ENCODE measurements at places on chromosomes 2 and 18.
A peak's percentile ranks its signal among the peaks of the same experiment; 100 is the strongest.

- no peak for DNase-seq
These were observed 215.6 kb upstream of the SLC14A2 start for GRCh38 chr18:45399643-45400042.

GRCh38 chr2:67448648-67449047 lies 51.5 kb downstream of the ETAA1 start:
- no peak for DNase-seq

- DNase-seq, result no peak
These were observed 21.5 kb downstream of the MEIS1 start for GRCh38 chr2:66456183-66457041.

DNA sequence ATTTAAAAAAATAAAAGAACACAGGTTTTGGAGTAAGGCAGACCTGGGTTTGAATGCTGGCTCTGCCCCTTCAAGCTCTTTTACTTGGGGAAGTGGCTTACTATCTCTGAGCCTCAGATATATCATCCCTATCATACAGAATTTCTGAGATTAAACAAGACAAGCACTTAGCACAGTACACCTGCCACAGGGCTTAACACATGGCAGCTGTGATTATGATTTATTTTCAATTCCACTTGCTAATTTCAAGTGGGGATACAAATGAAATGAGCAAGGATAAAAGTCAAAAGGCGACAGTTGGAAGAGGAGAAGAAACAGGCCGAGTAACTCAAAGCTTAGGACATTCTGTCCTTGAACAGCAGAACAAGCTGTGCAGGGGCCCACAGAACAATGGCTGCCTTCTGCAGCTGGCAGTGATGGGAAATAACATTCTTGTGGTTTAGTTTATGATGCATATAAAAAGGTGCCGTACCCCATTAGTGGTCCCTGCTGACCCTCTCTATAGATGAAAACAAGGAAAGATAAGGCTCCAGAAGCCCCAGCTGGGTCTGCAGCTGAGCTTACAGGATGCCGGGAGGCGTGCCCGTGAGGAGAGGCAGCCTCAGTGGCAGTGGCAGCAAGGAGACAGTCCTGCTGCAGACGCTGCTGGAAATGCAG lies 45.3 kb downstream of the KIF3C start:
- DNase-seq, result no peak

DNA sequence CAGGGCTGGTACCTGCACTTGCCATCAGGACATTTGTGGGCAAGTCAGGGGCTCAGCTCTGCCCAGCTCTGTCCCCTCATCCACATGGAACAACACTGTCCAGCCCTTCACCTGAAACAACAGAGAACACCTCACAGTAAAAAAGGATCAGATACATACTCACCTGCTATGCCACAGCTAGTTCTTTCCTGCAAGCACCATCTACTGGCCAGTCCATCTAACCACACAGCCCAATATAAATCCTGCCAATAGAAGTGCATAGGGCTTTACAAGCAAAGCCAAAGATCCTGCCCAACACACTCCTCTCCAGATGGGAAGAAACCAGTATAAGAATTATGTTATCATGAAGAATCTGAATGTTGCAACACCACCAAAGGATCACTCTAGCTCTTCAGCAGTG lies 52.2 kb upstream of the GALNT13 start:
- DNase-seq, result no peak

DNA sequence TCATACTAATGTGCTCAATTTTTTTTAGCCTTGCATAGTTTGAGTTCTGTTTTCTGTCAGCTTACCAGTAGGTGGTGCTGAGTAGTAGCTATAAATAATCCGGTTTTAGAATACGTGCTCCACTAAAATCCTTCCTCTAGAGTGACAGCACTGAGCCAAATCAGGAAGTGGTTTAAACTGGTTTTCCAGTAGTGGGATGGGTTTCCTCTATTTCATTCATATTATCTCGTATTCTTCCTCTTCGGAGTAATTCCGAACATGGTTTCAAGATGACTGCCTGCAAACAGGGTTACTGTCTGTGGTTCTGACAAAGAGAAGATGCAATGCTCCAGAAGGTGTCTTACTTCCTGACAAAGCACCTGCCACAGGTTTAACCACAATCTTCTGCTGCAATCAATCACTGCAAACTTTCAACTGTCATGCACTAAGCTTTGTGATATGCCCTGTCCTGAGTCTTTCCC lies 496.9 kb upstream of the VRK2 start:
- DNase-seq, result no peak

- no peak for DNase-seq
These were observed 161.2 kb upstream of the XIRP2 start for GRCh38 chr2:166727095-166727494.

- DNase-seq, result no peak
These were observed 277.0 kb upstream of the ZEB2 start for GRCh38 chr2:144796936-144797335.

DNA sequence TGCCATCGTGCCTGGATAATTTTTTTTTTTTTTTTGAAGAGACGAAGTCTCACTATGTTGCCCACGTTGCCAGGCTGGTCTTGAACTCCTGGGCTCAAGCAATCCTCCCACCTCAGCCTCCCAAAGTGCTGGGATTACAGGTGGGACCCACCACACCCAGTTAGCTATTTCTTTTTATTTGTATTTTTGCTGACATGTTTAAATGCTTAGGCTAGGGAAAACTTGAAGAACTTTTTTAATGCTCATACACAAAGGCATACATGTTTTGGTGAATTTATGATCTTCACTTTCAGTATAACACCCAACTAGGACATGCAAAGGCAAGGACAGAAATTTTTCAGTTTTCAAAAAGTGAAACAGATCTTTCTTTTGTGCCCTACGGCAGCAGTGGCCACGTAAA lies 9.9 kb downstream of the L3MBTL4 start:
- no peak for DNase-seq

DNA sequence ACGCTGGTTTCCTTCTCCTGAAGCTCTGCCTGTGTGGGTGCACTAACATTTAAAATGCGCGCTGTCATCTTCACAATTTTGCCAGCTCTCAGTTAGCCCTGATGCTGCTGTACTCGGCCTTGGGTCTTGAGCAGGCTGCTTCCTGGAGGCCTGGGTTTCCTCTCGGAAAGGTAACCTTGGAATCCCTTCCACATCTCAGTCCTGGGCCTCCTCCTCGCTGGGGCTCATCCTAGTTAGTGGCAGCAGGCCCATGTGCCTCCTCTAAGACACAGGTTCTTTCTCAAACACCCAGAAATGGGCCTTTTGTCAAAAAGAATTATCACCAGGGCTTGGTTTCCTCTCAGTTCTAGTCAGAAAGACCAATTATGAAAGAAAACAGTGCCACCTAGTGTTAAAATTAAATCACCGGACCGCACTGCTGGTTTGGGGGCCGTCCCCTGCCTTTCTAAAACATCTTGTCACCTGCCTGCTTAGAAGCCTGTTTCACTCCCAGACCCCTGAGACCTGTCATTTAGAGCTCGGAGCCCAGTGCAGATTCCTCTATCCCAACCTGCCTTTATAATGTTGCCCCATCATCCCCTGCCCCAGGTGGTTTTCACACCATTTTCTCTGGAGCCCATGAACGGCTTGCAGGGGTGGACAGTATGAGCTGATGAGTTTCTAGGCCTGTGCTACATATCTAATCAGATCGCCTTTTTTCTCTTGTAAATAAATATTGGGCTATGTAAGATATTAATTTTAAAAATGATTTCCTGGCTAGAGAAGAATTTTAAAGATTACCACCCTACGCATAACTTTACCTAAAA lies 42.4 kb downstream of the HK2 start:
- peak; percentile 14 for DNase-seq

- no peak for DNase-seq
These were observed 1432.0 kb downstream of the DPP10 start for GRCh38 chr2:115874427-115874826.
